ENCODE measurements at places on chromosomes 2 and 18. TPM values are rescaled to one million over a fixed set of nuclear protein-coding genes. Genes with fewer than 3 reads are reported as not detected.
A peak's percentile ranks its signal among the peaks of the same experiment; 100 is the strongest.

- DNase-seq: no peak
These were observed 191.0 kb downstream of the C1D start for GRCh38 chr2:67871686-67872412.

GRCh38 chr2:237178396-237178795 lies 92.7 kb downstream of the COPS8 start:
- DNase-seq: no peak

- no peak for DNase-seq
These were observed 415.0 kb downstream of the TMX3 start for GRCh38 chr18:68299906-68300305.

DNA sequence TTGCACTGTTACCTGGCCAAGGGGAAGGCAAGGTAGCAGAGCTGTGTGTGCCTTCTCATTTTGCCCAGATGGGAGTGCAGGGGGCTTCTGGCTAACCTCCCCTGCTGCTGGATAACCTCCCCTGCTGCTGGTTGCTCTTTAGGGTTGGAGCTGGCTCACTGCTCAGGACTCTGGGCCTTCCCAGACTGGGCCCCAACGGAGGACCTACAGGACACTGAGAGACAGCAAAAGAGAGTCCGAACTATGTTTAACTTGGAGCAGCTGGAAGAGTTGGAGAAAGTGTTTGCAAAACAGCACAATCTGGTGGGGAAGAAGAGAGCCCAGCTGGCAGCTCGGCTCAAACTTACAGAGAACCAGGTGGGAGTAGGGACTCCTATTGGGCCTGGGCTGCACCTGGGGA lies 5.8 kb upstream of the SMYD5 start:
- no peak for DNase-seq

GRCh38 chr2:239895116-239895515 lies 130.0 kb downstream of the NDUFA10 start:
- no peak for DNase-seq

DNA sequence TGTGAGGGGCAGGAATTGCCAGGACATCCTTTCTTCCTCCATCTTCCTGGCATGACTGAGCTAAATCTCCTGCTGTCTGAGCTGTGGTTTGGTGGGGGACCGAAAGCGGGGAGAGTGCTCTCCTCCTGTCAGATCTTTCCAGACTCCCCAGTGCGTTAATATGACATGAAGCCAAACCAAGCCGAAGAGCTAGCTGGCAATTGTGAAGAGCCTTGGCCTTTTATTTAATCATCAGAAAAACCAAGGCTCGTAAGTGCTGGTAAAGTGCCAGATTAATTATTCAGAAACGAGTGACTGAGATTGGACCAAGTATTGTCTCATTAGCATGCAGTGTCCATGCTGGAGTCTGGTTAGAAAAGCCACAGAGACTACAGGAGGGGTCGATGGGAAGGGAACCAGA lies 14.5 kb upstream of the LRPPRC start:
- DNase-seq: no peak

DNA sequence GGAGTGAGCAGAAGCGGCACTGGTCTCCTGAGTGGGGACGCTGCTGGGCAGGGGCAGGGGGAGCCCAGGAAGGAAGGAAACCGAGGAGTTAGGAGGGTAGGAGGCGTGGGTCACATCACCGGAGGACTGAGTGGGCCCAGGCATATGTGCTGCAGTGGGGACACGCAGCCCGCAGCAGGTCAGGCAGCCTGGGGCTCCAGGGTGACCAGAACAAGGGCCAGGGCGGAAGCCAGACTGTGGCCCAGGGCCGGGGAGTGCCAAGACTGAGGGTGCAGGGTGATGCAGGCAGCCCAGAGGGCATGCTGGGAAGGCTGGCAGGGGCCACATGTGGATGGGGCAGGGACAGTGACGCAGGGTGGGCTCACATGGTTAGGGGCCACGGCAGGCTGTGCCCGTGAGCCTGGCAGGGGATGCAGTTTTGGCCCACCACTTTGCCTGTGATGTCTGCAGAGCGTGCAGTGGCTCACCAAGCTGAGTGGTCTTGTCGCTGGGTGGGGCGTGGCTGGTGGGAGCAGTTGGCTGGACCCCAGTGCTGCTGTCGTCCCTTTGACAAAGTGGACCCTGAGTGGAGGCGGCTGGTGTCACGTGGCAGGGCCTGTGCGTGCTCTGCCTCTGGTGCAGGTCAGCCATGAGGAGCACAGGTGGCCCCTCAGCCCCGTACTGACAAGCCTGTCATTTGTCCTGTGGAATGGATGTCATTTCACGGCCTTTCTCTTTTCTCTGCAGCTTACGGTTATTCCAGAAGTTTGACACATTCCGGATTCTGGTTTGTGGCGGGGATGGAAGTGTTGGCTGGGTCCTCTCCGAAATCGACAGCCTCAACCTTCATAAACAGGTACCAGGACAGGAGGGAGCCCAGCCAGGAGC lies 87.1 kb downstream of the DGKD start:
- DNase-seq: no peak

- DNase-seq: no peak
These were observed 53.5 kb upstream of the TCF4 start for GRCh38 chr18:55641486-55641885.

GRCh38 chr18:78904179-78904531 lies 75.5 kb upstream of the SALL3 start:
- DNase-seq: no peak

DNA sequence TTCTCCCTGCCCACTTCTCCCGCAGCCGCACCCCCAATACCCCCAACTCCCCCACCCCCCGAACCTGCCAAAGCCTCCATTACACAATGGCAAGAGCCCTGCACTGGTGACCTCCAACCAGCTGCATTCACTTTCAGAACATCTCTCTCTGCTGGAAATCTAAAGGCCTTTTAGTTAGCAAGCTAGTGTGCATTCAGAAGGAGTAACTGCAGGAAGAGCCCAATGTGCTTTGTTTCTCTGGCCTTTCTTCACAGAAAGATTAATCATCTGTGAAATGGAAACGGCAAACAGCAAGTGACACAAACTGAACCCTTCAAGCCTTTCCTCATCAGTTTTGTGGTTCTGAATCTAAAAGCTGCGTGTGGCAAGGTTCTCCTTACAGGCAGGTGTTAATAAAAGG lies 124.2 kb downstream of the OLA1 start:
- DNase-seq: no peak

DNA sequence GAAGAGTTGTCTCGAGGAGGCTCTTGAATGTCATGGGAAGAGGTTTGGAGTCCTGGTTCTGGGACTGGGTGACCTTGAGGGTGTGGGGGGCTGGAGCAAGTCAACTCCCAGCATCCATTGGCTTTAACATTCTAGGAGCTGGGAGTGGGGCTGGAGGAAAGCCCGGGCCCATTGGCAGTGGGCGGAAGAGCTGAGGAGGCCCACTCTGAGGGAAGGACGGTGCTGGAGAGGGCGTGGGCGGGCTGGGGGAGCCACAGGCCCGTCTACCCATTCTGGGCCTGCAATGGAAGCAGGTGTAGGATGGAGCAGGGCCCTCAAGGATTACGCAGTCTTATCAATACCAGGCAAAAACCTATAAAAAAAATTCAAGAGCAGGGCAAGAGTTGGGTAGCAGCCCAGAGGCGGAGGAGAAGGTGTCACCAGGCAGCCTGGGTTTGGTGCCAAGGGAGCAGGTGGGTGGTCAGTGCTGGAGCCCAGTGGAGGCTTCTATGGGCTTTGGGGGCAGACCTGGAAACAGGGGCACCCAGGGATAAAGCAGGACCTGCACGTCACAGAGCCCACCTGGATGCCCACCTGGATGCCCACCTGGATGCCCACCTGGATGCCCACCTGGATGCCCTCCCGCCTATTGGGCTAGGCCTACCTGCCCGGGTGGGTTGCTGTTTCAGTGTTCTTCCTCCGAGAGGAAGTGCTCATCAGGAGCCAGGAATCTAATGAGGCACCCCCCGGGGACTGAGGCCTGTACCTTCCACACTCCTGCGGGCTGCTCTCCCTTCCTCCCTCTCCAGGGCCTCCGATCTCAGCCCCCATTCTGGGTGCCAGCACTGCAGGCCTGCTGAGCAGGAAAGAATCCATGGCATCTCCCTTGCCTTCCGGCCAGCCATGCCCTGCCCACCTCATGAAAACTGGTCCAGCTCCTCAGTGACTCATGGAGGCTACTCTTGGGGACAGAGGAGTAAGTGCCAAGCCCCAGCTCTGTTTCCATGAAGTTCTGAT lies 71.3 kb downstream of the CTIF start:
- no peak for DNase-seq

DNA sequence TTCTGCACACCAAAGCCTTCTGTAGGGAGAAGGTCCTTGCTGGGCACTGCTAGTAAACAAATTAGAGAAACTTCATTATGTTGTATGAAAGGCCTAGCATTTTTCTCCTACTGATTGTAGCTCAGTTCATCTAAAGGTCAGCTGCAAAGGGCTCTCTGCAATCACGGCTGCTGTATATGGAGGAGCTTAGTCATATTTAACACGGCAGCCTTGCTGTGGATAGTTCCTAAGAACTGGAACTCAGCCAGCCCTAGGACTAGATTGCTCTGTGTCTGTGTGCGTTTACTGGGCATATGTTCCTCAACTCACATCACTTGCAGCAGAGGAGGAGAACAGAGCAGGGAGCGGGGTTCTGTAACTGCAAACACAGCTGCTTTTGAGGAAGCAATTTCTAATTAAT lies 1103.9 kb upstream of the KLHL29 start:
- DNase-seq: no peak

GRCh38 chr2:55030766-55031165 lies 19.5 kb downstream of the RTN4 start:
- DNase-seq: no peak

GRCh38 chr2:232539298-232540231 lies at the start of gene CHRNG:
TSS of gene CHRNG (plus strand) at chr2:232539692. CDS start at chr2:232539748, 56 bp downstream.
- DNase-seq: no peak

GRCh38 chr2:241902357-241902991 lies 32.9 kb downstream of the RTP5 start:
- no peak for DNase-seq

GRCh38 chr2:35339211-35339610 lies 1016.4 kb upstream of the CRIM1 start:
- no peak for DNase-seq

DNA sequence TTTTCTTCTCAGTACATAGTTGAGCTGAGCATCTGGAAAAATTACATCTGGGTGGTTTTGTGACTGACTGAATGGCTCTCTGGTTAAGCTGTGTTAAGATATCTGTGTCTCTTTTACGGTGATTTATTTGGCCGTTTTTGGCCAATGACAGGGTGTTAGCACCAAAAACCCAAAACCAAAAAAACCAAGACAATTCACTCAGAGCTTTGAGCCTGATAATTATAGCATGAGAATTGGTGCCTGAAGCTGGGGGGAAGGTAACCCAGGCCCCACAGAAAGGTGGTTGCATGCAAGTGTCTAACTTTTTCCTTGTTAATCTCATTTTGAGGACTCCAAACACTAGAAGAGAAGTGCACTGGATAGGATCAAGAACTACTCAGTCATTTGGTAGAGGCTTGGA lies 4.5 kb downstream of the CD28 start:
- no peak for DNase-seq

GRCh38 chr18:55219059-55219458 lies 259.8 kb upstream of the CCDC68 start:
- no peak for DNase-seq

GRCh38 chr2:27258051-27258450 lies 4.8 kb downstream of the SLC30A3 start:
- no peak for DNase-seq

- DNase-seq: peak; percentile 53
These were observed 5.6 kb downstream of the TXNL4A start for GRCh38 chr18:79982736-79983135.

DNA sequence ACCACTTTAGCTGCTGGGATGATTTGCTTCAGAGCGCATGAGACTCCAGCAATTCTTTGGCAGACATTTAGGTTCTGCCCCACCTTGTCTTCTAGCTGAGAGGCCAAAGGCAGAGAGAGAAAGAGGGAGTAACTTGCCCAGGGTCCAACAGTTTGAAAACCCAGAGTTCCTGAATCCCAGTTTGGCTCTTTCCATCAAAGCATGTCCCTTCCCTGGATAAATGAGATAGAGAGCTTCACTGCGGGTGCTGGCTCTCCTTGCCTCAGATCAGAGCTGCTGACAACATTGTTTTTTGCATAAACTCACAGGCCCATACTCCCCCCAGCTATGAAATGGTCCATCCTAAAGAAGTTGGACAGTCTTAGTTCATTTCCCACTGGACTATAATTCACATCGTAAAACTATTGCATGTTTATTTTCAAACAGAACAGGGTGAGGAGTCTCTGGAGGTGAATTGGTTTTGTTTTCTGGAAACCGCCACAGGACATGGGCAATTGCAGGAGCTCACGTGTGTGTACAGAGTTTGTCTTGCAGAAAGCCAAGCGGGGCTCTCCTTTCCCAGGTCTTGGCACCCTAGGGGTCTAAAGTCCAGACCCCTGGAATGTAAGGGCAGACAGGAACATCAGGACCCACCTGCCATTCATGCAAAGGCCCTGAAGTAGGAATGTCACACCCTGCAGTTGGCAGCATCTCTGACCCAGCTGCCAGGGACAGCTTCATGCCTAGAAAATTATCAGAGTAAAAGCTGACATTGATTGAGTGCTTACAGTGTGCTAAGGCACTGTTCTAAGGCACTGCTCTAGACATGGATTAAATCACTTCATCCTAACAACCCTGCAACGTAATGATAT lies 25.0 kb upstream of the SLC14A2 start:
- no peak for DNase-seq

DNA sequence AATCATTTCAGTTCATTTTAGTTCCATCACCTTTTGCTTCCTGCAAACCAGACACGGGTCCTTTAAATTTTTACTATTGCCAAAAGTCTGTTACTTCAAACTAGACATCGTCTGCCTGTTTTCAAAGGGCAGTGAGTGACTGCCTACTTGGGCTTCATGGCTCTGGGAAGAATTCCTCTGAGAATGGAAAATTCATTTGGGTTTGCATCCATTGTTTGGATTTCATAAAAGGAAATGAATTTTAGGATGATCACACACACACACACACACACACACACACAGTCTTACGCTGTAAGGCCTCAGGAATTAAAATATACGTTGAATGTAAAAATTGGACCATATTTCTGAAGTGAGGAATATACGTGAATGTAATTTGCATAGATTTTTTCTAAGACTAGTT lies 1584.3 kb upstream of the ACVR2A start:
- no peak for DNase-seq

DNA sequence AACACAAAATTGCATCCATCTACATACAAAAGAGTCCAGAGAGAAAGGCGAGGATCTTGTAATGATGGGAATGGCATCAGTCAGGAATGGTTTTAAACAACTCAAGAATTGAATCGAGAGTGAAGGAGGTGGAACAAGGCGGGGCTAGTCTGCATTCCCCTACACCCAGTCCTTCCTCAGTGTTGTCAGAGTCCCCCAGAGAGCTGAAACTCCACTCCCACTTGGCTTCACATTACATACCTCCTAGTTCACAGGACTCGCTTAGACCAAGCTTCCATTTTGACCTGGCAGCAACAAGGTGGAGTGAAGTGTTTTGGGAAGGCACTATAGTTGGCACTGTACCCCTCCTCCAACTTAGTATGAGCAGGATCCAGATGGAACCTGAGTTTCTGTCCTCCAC lies 1273.5 kb upstream of the CRIM1 start:
- no peak for DNase-seq

- no peak for DNase-seq
These were observed 165.2 kb downstream of the MTCL1 start for GRCh38 chr18:8870528-8870927.

- no peak for DNase-seq
These were observed 91.4 kb downstream of the ACSL3 start for GRCh38 chr2:222952204-222952603.

Gene REEP1
- not detected for total RNA-seq

Gene ATOH8
- total RNA-seq: 0.55 TPM

Gene SERPINE2
- total RNA-seq: 7.4 TPM

Gene CRYBA2
- not detected for total RNA-seq

Gene ABCG5
- not detected for total RNA-seq

Gene PPP1R7
- total RNA-seq: 106 TPM

Gene TFPI
- total RNA-seq: not detected

Gene LRRC30
- total RNA-seq: not detected
